ENCODE measurements at places on chromosomes 11 and 22.

DNA sequence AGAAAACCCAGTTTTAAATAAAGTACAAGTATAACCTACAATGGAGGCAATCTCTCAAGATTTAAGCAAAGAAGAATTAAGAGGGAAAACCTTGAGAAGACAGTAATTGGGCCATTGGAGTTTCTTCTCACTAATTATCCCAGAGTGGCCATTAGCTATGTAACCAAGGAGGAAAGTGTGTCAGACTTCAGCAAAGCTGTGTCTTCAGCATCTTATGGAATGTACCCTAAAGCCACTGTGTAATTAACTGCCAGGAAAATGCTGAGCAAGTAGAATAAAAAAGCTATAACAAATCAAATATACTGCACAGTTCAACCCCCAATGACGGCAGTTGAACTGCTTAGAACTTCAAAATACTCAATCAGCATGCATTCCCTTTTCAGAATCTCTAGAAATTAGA lies 261.6 kb downstream of the TTC28 start:
- DNase-seq: no peak

DNA sequence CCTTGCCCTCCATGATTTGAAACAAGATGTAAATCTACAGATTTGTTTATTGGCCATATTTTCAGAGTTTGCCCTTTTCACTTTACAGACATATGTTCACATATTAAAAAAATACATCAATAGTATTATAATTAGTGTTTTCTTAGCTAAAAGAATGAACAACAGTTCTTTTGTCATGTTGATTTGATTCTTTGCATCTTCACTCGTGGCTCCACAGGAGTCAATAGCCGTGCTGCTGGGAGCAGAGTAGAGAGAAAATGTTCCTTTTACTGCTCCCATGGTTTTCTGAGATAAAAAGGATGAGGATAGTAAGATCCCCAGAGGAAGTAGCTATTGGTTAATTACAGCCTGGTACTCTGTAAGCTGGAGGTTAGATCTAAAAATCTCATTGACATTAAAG lies 151.2 kb downstream of the PGR start:
- no peak for DNase-seq

GRCh38 chr22:38017272-38017920 lies 33.0 kb upstream of the SOX10 start:
- DNase-seq: no peak

DNA sequence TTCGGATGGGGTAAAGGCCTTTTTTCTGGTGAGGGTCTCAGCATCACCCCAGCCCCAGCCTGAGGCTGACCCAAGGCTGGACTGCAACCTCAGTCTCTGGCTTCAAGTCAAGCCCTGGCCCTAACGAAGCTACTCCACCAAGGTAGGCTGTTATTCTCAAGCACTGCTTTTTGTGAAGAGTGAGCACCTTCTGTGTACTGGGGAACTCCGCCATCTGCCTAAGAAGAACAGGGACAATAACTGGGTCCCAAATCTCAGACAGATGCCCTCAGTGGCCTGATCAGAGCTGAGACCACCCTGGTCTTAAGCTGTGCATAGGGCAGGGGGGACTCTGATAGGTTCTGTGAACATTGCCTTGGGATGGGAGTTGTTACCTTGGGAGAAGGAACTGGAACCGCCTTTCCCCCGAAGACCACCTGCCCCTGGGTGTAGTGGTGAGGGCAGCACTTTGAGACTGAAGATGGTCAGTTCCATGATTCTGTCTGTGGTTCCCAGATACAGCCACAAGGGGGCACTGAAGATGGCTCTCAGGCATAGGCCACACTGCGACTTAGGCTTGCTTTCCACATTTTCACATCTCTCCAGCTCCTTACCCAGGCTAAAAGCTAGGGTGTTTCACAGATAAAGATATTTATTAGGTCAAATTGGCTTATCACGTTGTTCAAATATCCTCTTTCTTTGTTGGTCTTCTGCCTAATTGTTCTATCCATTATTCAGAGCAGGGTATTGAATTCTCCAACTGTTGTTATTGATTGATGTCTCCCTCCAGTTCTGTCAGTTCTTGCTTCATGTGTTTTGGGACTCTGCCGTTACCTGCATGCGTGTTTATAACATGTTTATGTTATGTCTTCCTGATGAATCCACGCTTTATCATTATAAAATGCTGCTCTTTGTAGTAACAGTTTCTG lies 11.8 kb upstream of the UVRAG start:
- DNase-seq: peak; percentile 79

GRCh38 chr22:20866736-20867135 lies 7.9 kb downstream of the SNAP29 start:
- no peak for DNase-seq

- DNase-seq: no peak
Measured at GRCh38 chr11:3810951-3811350, 2.6 kb downstream of the PGAP2 start.

GRCh38 chr11:1358286-1358685 lies 31.4 kb upstream of the BRSK2 start:
- DNase-seq: no peak

DNA sequence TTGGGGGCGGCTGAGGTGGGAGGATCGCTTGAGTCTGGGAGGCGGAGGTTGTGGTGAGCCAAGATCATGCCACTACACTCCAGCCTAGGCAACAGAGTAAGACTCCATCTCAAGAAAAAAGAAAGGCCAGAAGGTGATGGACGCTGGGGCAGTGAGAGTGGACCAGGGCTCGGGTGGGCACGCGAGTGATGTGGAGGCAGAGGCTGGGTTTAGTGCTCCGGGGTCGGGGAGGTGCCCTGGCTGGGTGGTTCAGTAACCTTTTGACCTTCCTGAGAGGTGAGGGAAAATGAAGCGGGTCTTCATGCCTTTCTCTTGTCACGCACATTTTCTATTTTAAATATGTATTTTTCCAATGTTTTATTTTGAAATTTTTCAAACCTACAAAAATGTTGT lies 45.1 kb downstream of the ST14 start:
- DNase-seq: no peak

- no peak for DNase-seq
Measured at GRCh38 chr11:27740362-27741013, 40.2 kb upstream of the BDNF start.

- DNase-seq: peak; percentile 17
Measured at GRCh38 chr11:45354976-45355705, 69.0 kb upstream of the SYT13 start.

- no peak for DNase-seq
Measured at GRCh38 chr22:17780116-17780740, 6.0 kb upstream of the BID start.

- no peak for DNase-seq
Measured at GRCh38 chr11:1411301-1411700, 21.6 kb downstream of the BRSK2 start.

GRCh38 chr11:33920838-33921613 lies 29.1 kb upstream of the LMO2 start:
- DNase-seq: no peak

DNA sequence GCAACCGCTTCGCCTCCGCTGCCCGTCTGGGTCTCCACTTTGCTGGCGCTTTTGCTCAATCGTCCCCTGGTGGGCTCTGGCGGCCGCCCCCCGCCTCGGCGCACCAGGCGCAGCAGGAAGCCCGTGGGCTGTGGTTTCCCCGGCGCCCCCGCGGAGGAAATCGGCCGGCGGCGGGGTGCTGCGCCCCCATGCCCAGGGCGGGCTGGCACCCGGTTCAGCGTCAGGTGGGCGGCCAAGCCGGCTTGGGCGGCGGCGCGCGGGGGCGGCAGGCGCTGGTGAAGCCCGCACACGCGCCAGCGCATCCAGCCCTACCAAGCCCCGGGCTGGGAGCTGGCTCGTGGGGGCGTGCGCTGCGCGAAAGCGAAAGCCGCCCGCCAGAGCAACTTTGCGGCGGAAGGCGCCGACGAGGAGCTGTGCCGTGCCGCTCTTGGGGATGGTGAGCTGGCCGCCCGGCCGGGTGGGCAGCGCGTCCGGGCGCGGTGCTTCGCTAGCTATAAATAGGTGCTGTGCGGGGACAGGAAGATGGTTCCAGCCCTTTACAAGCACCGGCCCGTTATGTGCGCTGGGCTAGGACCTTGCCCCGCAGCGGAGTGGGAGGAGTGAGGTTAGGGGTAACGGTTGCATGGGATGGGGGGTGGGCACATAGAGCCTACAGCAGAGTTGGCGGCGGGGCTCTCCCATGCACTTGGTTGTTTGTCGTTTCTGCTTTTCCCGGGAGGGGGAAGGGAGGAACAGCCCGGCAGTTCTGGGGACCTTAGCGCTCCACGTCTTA lies 25.0 kb upstream of the SUSD2 start:
- DNase-seq: peak; percentile 71

DNA sequence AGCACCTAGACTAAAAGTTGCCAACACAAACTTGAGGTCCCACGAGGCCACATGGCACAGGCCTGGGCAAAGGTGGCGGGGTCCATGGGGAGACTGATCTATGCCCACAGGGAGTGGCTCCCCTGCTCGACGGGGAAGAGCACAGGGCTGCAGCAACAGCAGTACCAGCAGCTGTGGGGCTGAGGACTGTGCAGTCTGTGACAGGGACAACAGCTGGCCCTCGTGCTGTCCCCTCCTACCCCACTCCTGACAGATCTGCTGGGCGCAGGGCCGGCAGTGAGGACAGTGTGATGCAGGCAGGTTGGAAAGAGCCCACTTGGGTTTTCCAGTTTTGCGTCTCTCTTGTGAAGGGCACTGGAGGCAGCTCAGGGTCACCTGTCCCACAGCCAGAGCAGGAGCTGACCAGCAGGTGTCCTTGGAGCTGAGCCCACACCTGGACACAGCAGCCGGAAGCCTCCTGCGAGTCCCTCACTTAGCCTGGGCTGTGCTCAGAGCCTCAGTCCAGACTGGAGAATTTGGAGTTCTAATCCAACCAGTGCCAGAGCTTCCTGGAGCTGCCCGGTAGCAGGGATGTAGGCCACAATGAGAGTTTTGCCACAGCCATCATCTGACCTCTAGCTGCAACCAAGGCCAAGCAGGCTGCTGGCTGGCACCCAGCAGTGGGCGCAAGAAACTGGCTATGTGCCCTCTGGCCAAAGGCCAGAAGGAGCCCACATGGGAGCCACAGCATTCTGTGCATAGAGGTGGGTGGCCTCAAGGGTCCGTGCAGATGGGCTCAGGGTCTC lies 3.6 kb upstream of the GAS2L1 start:
- no peak for DNase-seq

DNA sequence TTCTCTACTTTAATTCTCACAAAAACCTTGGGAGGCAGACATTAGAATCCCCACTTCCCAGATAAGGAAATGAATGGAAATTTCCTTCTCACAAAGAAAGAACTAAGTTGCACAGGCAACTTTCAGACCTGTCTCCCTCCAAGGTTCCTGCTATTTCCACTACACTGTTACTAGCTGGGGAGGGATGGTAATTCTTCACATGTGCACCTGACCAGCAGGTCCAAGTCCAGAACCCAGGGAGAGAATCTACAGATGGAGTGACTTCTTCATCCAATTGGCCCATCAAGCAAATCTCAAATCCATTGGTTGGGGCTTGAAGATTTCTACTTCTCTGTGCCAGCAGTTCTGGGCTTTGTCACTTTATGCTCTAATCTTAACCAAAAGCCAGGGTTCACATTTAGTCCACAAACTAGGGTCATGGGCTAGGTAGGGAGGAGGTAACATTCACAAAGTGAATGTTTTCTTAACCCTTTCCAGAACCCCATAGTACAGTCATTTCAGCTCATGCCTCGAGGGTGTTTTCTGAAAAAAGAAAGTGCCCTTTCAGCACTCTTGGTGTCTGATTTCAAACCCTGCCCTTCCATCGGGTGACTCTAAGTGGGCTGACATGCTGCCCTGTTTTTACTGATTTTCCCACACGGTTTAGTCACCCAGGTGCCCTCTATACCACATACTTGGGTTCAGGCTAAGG lies 2.7 kb downstream of the POU2AF1 start:
- no peak for DNase-seq

DNA sequence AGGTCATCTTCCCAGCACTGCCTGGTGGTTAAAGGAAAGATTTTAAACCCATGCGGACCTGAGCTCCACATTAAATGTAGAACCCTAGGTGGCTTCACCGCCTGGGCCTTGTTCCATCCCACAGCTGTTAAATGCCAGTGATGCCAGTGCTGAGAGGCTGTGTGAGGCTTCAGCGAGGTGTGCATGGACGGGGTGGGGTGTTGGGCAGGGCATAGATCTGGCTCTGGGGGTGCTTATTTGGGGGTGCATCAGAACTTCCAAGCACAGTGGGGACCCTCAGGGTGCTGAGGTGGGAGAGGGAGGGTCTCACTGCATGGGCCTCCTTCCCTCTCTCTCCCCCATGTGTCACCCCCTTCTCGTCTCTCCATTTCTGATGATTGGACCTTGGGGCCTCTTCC lies 90.1 kb upstream of the B3GAT1 start:
- no peak for DNase-seq

DNA sequence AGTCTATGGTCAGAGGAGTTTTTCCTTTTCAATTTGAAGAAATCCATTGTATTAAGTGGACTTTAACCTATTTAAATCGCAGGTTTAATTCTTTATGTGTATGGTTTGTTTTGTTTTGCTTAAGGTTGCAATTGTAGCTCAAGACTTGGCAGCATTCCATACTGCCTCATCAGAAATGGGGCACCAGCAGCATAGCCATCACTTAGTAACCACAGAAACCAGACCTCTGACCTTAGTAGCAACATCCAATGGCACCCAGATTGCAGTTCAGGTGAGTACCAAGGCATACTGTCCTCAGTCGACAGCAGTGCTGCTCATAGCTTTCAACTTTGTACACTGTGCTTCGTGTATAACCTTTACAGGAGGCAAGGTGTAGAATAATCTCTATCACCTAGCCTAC lies 48.4 kb upstream of the WEE1 start:
- DNase-seq: no peak

DNA sequence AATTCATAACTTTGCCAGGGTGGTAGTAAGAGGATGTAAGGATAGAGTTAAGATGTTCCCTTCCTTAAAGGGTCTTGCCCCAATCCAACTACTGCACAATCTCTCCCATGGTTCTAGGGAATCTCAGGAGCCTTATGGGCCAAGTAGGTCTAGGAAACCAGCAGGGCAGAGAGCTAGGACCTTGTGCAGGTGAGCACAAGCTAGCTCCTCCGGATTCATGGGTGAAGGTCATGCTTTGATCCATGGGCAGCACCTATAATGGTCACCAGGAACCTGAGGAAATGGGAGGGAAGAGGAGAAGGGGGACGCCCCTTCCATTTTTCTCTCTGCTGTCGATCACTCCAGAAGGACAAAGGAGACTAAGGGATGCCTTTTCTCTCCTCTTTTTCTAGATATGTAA lies 16.8 kb downstream of the KCNJ11 start:
- no peak for DNase-seq

GRCh38 chr11:8886322-8886721 lies 24.7 kb upstream of the AKIP1 start:
- no peak for DNase-seq

DNA sequence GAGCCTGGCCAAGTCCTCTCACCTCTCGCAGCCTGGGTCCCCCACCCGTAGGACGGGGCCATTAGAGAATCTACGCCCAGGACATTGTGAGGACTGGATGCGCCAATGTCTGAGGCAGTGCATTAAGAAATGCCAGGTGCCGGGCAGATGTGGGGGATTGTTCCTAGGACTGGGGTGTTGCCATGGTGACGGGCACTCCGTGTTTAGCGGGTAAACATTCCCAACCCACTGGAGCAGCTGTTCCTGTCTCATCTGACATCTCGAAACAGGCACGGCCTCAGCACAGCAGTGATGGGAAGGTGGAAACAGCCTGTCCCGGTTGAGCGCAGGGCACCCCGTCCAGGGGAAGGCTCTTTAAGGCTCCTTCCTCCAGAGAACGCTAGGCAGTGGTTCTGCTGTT lies 99.6 kb upstream of the RTL6 start:
- DNase-seq: no peak

GRCh38 chr11:130070846-130071200 lies 1.1 kb downstream of the APLP2 start:
- DNase-seq: no peak

GRCh38 chr11:36053862-36054261 lies 110.0 kb downstream of the LDLRAD3 start:
- DNase-seq: no peak
